Mesothelial cell of epicardium (in vitro differentiated cells): ENCODE measurements at places on chromosomes 5 and 9.

- no peak for DNase-seq
Observed at GRCh38 chr5:112878760-112879159, 17.7 kb downstream of the SRP19 start.

GRCh38 chr5:16740066-16740810 is 123.4 kb upstream of the RETREG1 start:
- DNase-seq: no peak

DNA sequence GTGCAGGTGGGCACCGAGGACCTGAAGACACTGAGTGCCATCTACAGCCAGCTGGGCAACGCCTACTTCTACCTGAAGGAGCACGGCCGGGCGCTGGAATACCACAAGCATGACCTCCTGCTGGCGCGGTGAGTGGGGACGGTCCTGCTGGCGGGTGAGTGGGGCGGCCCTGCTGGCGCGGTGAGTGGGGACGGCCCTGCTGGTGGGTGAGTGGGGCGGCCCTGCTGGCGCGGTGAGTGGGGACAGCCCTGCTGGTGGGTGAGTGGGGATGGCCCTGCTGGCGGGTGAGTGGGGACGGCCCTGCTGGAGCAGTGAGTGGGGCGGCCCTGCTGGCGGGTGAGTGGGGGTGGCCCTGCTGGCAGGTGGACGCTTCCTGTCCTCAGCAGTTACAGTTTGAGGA is 7.2 kb downstream of the GPSM1 start:
- DNase-seq: no peak

GRCh38 chr5:92337772-92338234 is 954.7 kb upstream of the ARRDC3 start:
- DNase-seq: no peak

GRCh38 chr5:111116550-111116949 is 24.4 kb downstream of the WDR36 start:
- DNase-seq: no peak

GRCh38 chr9:75636427-75637045 is 253.9 kb upstream of the PCSK5 start:
- DNase-seq: no peak

DNA sequence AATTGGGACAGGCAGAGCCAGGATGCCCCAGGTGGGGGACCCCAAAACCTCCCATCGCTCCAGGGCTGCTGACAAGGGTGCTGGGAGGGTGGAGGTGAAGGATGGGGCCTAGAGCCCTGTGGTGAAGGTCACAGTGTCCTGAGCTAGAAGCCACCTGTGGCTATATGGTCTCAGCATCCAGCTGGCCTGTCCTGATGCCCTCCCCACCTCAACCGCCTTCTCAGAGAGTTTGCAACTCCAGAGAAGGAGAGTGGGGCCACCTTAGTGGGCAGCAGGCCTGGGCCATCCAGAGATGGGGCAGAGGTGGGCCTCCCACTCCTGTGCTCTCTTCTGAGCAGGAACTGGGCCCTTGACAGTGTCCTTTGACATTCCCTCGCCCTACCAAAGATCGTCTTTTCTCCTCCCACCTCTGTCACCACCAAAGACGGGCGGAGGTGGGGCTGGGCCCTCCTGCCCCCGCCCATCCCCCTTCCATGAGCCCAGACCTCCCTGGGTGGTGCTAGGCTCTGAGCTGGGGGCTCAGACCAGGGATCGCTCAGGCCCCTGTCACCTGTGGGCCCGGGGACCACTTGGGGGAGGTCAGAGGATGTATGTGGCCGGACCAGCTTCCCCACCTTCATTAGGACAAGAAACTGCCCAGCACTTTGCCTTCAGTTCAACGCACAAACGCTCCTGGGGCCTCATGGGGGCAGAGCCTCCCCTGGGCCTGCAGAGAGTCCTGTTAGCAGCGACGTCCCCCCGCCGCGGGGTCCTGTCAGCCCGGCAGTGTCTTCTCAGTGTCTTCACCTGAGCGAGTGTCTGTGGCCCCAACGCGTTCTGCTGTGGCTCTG is 10.0 kb upstream of the DOLPP1 start:
- no peak for DNase-seq

GRCh38 chr9:86175743-86176456 is 76.5 kb upstream of the GOLM1 start:
- no peak for DNase-seq

GRCh38 chr9:121350993-121351561 is 19.0 kb downstream of the STOM start:
- no peak for DNase-seq

- no peak for DNase-seq
Observed at GRCh38 chr9:81557452-81558090, 131.8 kb downstream of the TLE1 start.

GRCh38 chr9:126276056-126276728 is 50.4 kb upstream of the MVB12B start:
- no peak for DNase-seq

DNA sequence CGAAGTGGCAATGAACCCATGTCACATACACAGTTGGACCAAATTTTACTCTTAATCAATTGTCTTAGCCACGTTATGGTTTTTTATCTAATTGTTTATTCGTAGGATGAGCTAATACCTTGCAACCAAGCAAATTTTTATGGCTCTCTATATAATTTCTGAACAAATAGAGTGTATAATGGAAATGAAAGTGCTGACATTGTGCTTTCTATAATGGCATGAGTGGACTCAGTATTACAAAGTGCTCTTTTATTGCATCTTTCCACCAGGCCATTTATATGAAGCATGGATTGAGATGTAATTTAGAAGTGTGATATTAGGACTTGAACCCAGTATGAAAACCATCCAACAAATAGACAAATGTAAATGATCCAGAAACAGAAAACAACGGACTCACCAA is 1096.0 kb downstream of the DTWD2 start:
- no peak for DNase-seq

GRCh38 chr5:73447530-73448462 is 781 bp downstream of the FOXD1 start:
- peak; percentile 37 for DNase-seq

GRCh38 chr9:95171001-95171400 is 146.5 kb downstream of the FANCC start:
- DNase-seq: no peak

- peak; percentile 49 for DNase-seq
Observed at GRCh38 chr5:79513308-79513703, 628 bp downstream of the HOMER1 start.

GRCh38 chr5:3345195-3345594 is 250.4 kb upstream of the IRX1 start:
- DNase-seq: no peak

GRCh38 chr5:155229135-155229534 is 215.6 kb downstream of the KIF4B start:
- no peak for DNase-seq

- no peak for DNase-seq
Observed at GRCh38 chr9:137165250-137165836, 4.5 kb downstream of the LRRC26 start.

DNA sequence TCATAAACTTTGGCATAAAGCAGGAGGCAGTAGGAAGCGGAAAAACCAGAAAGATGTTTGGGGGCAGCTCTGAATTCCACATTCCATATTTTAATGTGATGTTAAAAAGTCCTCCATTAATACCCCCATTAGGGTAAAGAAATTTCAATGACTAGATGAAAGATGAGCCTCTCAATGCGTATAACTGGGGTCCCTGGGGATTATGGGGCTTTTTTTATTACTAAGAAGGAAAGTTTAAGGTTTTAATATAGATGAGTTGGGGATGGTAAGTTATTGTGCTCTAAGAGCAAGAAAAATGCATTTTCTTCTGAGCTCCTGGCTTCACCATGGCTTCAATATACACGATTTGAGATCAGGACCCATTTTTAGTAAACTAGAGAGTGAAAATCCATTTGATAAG is 321.9 kb downstream of the CDK5RAP2 start:
- no peak for DNase-seq

DNA sequence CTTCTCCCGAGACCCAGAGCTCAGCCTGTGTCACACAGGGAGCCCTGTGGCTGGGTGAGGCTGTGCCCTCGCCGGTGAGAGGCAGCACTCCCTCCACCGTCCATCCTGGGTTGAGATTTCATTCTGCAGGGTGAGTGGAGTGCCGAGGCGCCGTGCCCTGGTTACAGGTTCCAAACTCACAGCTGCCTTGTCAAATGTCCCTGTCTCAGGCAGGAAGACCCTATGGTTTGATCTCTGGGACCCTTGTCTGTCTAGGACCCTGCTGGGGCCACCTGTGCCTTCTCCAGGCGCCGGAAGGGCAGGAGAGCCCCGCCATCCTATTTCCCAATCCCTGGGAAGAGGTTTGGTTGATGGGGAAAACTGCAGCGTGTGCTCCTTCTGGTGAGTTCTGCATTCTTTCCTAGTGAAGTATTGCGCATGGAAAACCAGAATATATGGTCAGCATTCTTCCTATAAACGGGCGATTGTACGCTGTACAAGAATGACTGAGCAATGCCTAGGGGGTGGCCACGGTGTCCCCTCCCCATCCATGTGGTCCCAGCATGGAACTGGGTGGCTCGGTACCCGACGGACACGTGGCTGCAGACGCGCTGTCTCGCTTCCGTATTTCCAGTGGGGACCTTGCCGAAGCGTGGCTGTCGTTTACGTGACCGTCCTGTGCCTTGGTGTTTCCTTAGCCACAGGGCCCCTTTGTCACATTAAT is 95.9 kb upstream of the COL5A1 start:
- no peak for DNase-seq

- peak; percentile 44 for DNase-seq
Observed at GRCh38 chr5:50667023-50667652, 701 bp downstream of the PARP8 start.

DNA sequence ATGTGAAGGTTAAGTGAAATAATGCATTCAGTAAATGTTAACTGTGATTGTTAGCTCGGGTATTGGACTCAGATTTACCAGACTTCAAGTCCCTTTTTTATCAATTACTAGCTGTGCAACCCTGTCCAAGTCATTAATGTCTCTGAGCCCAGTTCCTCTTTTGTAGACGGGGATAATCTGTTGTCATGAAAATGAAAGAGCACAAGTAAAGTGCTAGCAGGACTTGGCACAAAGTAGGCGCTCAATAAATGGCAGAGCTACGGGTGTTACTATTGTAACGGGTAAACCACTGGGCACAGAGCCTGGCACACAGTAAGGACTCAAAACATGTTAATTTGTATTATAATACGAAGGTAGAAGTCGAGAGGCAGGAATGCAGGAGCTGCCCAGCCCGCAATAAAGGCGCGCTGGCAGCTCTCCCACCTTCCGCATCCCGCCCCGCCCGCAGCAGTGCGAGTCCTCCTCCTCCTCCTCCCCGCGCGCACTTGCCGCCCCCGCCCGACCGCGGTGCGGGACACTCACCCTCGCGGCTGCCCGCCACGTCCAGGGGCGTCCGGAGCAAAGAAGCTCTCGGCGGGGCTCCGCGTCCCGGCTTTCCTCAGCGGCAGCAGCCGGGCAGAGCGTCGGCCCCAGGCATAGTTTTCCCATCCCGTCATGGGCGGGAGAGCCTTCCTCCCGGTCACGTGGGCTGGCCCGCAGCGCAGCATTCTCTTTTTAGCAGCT is at the start of gene C1QTNF2:
TSS of gene C1QTNF2 (minus strand) at position 637 of the 723 bp plus-strand sequence. CDS start 15,615 bp downstream, outside the sequence.
- DNase-seq: peak; percentile 47

DNA sequence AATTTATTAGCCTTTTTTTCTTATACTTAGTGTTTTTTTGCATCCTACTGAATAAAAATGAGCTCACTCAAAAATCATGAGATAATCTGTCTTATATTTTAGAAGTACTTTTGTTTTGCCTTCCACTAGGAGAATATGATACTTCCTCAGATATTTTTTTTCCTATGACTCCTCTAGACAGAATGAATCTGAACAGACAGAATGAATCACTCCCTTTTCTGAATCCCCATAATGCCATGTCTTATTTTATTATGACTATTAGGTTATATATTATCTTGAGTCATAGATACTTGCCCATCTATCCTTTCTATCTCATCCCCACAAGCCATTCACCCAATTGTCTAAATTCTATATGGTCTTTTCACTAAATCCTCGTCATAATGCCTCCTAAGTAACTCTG is 134.6 kb downstream of the BRINP1 start:
- DNase-seq: no peak

GRCh38 chr9:71683598-71684235 is 84.6 kb downstream of the CEMIP2 start:
- DNase-seq: no peak

DNA sequence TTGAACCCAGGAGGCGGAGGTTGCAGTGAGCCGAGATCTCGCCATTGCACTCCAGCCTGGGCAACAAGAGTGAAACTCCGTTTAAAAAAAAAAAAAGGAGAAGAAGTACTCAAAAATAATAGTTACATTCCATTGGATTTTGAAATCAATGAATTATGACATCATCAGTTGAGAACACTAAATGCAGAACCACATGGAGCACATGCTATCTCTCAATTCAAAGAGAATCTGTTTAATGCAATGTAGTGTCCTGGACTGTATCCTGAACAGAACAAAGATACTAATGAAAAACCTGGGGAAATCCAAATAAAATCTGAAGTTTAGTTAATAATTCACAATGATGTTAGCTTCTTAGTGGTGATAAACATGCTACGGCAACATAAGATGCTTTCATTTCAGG is 20.3 kb downstream of the CDC14B start:
- no peak for DNase-seq

DNA sequence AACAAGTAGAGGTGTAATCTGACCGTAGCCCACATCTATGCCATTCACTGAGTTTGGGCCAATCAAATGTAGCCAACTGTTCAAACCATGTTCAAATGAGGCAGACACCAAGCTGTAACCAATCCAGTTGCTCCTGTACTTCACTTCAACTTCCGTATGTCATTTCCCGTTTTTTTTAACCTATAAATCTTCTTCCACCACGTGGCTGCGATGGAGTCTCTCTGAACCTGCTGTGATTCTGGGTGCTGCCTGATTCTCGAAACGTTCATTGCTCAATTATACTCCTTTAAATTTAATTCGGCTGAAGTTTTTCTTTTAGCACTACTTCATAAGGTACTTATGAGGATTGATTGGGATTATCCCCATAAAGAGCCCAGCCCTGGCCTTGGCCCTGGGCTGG is 179.7 kb downstream of the PIK3R1 start:
- no peak for DNase-seq

GRCh38 chr9:26369093-26369492 is 523.5 kb downstream of the CAAP1 start:
- no peak for DNase-seq

DNA sequence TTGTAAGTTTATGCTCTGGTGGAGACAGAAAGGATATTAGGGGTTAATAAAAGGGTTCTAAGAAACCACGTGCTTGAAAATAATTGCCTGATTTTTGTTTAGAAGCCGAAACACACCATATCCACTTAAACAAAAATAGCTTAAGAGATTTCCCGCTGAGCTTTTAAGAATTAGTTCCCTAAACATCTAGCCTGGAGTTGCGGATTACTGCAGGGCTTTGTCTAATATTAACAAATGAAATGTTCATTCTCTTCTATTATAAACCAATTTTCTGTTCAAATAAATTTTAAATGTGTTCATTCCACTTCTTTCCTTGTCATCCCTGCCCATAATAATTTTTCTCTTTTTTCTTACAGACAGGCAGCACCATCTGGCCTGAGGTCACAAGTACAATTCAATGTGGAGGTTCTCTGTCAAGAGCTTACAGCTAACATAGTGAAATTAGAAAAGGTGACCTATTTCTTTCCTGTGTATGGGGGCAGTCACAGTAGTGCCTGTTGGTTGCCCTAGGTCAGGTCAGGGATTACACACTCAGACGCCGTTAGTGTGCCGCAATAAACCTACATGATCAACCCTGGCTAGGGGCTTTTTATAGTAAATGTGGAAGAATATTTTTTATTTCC is 65.3 kb downstream of the GRAMD2B start:
- DNase-seq: no peak

GRCh38 chr5:95241161-95241560 is 43.7 kb downstream of the MCTP1 start:
- DNase-seq: no peak

- DNase-seq: no peak
Observed at GRCh38 chr9:135339378-135339973, 140.1 kb upstream of the PPP1R26 start.
